GM04504 (cell line): ENCODE measurements at places on chromosomes 7 and 10.

- no peak for DNase-seq
Measured at GRCh38 chr7:14438366-14438765, 448.9 kb upstream of the ETV1 start.

GRCh38 chr7:139086454-139086853, 23.1 kb downstream of the ZC3HAV1 start:
- DNase-seq = no peak

DNA sequence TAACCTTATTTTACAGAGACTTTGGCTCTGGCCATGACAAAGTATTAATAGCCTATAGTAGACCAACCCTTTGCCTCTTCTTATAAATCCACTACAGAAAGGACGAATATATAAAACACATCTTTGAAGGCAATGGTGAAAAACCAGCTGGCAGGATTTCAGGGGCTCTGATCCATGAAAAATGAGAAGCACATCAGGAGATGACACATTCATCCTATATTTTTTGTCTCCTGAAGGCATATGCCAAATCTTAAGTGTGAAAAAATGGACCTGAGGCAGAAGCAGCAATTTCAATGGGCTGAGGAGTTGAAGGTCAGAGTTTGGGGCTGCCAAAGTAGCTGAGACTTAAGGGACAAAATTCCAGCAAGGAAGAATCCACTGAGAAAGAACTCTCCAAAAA, 14.4 kb downstream of the RNF216 start:
- DNase-seq = no peak

DNA sequence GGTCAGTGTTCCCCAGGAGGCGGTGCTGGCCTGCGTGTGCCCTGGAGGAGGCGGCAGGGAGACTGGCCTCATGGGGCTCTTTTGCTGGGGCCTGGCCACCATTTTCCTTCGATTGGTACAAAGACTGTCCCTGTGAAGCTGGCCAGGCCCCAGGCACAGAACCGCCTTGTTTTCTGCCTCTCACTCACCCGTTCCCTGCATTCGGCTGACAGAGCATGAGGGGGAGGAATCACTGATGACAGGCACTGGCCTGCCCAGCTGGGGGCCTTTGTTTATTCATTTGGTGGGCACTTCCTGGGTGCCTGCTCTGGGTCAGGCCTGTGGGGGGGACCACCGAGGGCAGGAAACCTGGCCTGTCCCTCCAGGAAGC, 139.2 kb downstream of the FAM53B start:
- DNase-seq = no peak

DNA sequence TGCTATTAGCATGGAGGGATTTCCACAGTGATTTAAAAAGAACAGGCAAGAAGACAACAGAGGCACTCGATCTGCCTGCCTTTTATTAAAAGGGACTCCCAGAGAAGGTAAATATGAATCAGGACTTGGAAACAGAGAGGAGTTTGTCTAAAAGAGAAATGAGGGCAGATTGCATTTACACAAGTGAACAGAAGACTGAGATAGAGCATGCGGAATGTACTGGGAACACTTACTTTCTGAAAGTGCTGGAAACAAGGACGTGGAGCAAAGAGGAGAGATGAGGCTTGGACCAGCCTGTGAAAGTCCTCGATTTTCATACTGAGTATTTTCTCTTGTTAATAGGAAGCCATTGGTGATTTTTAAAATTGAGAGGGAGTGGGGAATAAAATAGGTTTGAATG, 35.7 kb downstream of the MEOX2 start:
- no peak for DNase-seq

DNA sequence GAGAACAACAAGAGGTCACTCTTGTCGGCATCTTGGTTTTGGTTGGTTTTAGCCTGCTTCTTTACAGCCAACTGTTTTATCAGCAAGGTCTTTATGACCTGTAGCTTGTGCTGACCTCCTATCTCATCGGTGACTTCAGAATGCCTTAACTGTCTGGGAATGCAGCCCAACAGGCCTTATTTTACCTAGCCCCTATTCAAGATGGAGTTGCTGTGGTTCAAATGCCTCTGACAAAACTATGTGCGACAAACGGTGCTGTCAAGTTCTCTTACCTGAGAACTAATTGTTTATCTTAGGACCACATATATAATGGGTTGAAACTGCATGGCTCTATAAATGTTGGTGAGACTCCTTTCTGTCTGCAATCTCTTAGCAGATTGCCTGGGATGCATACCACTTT, 35.9 kb upstream of the POT1 start:
- DNase-seq = no peak

GRCh38 chr7:28813243-28813962, 144.7 kb downstream of the TRIL start:
- DNase-seq = no peak

DNA sequence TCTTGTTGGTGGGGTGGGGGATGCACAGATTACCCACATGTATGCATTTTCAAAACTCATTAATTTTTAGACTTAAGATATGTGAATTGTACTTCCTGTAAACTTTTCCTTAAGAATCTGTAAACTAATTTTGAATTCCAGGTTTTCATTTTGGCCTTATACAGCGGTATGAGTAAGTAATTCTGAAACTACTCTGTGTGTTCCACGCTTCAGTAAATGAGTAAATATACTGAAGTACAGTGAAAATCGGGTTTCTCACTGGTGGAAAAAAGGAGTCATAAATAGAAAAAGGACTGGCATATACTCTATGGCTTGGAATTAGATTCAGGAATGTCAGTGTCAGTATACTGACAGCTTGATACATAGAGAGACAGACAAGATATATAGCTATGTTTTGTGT, 72.8 kb downstream of the CTTNBP2 start:
- no peak for DNase-seq

DNA sequence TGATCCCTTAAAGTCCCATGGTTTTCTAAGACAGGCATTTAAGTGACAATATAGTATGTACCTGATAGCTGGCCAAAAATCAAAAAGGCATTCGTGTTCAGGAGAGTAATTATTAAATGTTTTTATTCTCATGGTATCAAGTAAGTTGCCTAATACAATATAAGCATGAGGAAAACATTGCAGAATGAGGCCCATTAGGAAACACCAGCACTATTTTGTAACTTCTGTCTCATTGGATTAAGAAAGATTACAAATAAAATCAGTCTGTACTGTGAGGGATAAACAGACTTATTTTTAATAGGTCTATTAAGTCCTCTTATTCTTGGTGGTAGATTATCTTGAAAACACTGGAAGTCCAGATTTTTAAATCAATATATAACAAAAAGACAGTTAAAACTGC, 110.1 kb downstream of the SNX13 start:
- DNase-seq = no peak

DNA sequence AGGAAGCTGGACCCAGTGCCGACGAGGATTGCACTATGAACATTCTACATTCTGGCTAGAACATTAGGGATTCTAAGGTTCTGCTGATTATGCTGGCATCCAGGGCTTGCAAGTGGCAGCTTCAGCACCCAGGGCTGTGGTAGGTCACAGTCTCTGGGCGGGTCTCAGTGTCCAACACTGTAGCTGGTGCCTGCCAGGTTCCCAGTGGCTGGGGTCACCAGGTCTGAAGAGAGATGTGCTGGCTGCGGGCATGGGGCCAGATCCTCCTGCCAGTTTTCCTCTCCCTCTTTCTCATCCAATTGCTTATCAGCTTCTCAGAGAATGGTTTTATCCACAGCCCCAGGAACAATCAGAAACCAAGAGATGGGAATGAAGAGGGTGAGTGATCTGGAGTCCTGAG, at the start of gene PTTG1IP2:
TSS of gene PTTG1IP2 (plus strand) at position 86 of the 400 bp plus-strand sequence. CDS start at position 234, 148 bp downstream.
- DNase-seq = no peak

GRCh38 chr7:87057210-87057609, 2.2 kb downstream of the ELAPOR2 start:
- no peak for DNase-seq

- no peak for DNase-seq
Measured at GRCh38 chr7:133419041-133419440, 166.2 kb downstream of the EXOC4 start.

- no peak for DNase-seq
Measured at GRCh38 chr10:80411267-80411668, 2.9 kb downstream of the PRXL2A start.

DNA sequence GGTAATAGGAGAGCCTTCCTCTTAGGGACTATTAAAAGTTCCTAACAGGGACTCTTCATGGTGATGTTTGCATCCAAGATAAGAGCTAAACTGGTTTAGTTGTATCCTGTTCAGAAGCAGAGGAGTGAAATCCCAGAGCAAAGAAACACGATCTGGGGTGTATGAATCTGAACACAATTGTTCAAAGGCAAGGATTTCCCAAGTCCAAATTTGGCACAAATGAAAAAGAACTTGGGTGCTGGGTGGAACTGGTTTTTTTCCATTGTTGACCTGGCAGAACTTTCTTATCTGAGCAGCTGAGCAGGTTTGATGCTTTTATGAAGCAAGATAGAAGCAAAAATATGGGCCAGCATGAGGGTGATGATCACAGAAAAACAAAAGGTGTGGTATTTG, 6.0 kb downstream of the AGFG2 start:
- DNase-seq = no peak

DNA sequence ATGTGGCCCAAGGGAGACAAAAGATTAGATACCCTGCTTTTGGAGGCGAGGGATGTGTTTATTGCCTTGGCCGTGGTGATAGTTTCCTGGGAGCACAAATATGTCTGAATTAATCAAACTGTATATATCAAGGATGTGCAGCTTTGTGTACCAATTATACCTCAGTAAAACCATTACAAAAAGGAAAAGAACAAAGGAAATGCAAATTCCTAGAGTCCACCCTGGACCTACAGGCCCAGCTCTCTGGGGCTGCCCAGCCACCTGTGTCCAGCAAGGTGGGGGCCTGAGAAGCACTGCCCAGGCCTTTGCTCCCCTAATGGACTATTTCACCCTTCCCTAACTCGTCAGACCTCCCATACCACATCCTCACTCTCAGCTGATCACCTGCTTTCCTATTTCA, 20.5 kb downstream of the ANKRD16 start:
- DNase-seq = no peak

- no peak for DNase-seq
Measured at GRCh38 chr10:125448596-125448995, 234.4 kb downstream of the TEX36 start.

GRCh38 chr7:129489491-129489890, 12.8 kb upstream of the SMKR1 start:
- peak; percentile 23 for DNase-seq

DNA sequence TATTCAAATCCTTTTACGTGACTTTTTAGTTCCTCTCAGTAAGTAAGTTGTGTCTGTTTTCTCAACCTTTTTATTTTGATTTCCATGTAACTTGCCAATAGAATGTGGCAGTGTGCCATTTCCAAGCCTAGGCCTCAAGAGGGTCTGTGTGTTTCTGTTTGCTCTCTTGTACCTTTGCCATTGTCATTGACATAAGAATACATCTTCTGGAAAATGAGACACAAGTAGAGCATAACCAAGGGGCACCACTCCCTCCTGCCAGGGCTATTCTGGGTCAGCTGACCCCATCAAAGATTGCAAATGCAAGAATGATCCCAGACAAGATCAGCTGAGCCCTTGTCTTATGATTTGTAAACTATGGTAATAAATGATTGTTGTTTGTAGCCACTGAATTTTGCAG, 524.0 kb downstream of the IPMK start:
- DNase-seq = no peak

GRCh38 chr10:58180666-58181065, 87.0 kb downstream of the IPMK start:
- DNase-seq = no peak

- DNase-seq = no peak
Measured at GRCh38 chr7:131322061-131322460, 5.6 kb upstream of the MKLN1 start.

DNA sequence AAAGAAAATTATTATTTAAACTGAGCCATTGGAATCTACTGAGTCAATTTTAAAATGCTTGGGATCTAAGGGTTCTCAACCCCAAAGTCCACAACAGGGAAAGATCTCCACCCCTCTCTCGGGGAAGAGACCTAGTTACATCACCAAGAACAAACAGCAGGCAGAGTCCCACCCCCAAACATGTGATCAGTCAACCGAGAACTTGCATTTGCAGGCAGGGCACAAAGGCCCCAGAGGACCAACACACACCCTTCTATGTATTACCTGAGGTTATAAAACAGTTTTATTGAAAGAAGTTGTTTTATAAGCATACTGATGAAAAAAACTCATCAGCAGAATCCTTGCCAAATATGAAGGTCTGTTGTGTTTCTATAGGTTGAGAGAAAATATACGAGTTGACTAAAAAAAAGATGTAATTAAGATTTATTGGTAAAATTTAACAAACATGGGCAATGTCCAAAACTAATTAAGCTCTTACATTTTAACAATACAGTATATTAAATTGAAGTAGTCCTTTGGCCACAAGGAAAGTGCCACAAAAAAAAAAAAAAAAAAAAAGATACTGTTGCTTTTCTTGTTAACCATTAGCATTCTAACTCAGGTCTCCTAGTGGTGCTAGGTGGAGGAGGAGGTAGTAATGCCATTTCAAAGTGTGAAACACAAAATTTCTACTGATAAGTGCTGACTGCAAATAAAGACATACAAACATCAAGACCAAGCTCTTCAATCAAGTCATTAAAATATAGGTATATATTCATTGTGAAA, 975 bp upstream of the USP54 start:
- DNase-seq = no peak

- DNase-seq = no peak
Measured at GRCh38 chr7:106639476-106640334, 21.3 kb downstream of the CCDC71L start.

- DNase-seq = no peak
Measured at GRCh38 chr7:137846549-137846826, 286 bp downstream of the DGKI start.

DNA sequence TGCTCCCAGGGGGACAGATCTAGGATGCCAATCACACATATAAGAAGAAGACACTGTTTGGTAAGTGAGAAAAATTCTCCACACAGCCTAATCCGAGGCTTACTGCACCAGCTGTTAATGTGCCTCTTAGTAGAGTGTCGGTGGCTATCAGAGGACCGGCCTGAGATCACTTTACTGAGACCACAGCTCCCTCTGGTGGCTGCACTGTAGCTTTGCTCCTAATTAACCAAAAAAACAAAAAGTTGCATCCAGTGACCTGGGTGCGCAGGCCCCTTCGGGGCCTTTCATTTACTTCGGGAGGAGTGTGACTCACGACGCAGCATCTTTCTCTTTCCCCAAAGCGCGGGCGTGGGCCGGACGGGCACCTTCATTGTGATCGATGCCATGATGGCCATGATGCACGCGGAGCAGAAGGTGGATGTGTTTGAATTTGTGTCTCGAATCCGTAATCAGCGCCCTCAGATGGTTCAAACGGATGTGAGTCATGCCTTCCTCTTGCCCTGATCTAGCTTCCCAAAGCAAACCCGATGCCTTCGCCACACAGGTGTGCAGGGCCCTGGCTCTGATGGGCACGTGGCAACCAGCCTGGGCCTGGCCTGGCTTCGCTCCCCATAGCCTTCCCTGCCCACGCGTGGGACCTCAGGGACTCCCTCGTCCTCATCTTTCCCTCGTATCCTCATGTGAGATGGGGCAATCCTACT, 56.7 kb downstream of the MKI67 start:
- DNase-seq = peak; percentile 53

GRCh38 chr10:102769375-102770107, 25.8 kb downstream of the WBP1L start:
- no peak for DNase-seq

- DNase-seq = peak; percentile 87
Measured at GRCh38 chr10:126459878-126460481, 71.7 kb upstream of the ADAM12 start.
